COR-L47 (cell line): ENCODE measurements at places on chromosomes 3 and 15.
A peak's percentile ranks its signal among the peaks of the same experiment; 100 is the strongest.

GRCh38 chr3:169529013-169529412 is 134.5 kb downstream of the MECOM start:
- DNase-seq, result no peak

DNA sequence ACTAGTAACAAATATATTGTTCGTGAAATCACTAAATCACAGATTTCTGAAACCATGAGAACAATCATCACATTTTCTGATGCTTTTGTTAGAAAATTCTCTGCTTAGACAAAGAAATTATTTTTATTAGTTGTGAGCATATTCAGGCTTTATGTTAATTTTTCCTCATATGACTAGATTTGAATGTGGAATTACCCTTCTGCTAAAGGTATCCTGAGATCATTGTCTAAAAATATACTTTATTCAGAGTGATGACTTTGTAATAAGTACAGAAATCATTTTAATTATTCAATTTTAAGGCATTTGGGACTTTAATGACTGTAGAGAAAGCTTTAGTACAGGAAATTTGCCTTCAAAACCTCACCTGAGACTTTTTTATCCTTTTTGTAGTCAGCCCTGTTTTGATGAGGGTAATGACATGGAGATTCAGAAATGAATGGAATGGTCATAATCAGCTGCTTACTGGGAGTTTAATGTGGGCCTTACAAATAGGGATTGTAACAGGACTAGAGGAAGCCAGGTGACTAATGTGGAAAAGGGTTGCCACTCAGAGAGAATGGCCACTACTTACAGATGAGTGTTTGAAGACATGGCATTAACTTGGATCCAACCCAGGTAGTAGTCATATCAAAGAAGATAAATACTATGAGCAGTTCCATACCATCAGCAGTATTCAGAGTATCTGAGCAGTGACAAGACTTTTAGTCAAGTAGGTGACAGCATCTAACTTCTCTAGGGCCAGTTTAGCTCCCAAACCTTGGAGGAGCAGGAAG is 148.3 kb downstream of the MBNL1 start:
- no peak for DNase-seq

- DNase-seq, result peak; percentile 25
Observed at GRCh38 chr15:70605606-70606410, 157.6 kb downstream of the UACA start.

GRCh38 chr3:58657571-58658141 is 8.9 kb downstream of the FAM3D start:
- no peak for DNase-seq

DNA sequence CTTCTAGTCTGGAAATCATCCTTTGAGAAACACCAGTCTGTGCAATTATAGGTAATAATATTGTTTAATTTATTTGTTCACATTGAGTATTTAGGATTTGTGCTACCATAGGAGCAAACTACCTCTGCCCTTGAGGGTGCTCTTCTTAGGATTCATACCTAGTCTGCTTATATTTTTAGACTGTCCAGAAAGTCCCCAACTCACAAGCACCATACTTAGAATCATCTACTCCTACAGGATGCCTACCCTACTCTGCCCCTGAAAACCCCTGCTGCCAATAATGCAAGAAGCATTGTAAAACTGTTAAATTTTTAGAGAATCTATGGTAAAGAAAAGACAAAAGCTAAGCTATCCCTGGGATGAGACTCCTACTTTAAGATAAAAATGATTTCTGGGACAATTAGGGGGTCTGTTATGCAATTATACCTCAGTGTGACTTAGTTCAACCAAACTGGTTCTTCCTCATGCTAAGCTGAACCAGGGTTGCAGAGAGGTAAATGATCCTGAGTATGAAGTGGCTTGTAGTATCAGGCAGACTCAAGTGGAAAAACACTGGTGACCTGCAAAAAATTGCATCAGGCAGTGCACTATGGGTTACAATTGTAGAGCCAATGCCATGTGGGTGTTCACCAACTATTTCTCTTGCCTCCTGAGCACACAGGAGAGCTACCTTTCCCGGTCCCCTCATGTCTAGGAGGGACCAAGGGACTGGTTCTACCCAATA is 133.3 kb downstream of the TNIK start:
- no peak for DNase-seq

DNA sequence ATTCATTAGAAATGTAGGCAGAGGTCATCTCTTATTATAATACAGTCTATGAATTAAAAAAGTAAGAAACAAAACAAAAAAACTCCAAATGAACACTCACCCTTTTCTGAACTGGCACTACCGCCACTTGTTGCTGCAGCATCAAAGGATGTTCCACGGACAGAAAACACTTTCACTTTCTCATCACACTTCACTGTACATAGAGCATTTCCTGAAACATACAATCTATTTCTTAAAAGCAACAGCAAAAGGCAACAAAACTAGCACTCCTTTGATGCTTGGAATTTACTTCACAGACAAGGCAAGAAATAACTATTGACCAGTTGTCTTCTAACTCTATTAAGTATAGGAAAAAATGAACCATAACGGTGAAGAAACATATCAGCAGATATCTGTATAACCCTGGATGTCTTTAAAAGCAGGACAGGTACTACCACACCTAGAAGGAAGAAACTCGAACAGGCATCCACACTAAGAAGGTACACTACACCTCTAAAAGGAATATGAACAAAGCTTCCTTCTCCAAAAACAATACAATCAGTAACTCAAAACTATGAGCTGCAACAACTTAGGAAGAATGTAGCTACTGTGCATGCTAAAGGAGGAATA is 24.9 kb downstream of the ETFA start:
- DNase-seq, result no peak

- no peak for DNase-seq
Observed at GRCh38 chr3:15645740-15646501, 44.4 kb downstream of the BTD start.

- DNase-seq, result no peak
Observed at GRCh38 chr15:29859973-29860715, 37.9 kb upstream of the TJP1 start.

DNA sequence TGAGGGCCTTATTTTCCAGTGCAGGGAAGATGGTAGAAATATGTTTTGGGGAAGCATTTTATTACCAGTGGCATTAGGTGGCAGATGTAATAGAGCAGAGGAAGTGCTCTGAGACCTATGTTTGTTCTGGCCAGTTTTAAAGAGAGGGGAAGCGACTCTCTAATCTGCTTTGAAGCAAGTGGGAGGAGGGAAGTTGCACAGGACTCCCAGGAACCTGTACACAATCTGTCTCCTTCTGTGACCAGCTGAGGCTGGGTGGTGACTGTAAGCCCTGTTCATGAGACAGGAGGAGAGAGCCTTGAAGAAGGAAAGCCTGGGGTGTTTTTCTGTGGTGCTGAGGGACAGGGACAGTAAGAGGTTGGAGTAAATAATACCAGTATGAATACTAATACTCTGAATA is 60.5 kb downstream of the LPP start:
- no peak for DNase-seq

DNA sequence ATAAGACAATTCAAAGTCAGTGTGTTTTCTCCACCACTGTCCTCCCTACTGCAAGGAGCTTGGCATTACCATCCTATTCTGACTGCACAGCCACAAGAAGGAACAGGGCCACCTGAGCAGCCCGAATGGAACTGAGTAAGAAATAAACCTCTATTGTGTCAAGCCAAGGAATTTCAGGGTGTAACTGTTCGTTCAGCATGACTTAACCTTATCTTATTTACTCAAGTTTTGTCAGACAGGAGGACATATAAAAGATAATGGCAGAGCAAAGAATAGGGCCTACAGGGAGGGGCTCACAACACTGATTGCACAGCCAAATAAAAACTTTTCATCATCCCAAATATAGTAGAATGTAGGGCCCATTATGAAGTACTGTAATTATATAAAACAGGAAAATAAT is 236.1 kb downstream of the NEK10 start:
- DNase-seq, result no peak

- no peak for DNase-seq
Observed at GRCh38 chr15:63997715-63998442, 48.4 kb downstream of the DAPK2 start.

DNA sequence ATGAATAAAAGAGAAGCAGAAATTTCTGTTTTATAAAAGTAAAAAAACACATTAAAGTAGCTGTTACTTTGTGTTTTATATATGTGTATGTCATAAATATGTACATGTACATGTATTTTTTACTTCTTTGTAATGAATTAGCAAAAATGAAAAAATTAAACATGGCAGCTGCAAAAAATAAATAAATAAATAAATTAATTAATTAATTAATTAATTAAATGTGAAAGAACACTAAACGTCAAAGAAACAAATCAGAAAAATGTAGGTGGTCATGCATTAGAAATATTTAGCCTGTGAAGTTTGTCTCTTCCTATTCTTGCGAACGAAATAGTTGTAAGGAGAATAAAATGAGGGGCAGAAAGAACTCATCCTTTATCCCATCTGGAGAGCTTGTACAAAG is 357.0 kb downstream of the ZIC4 start:
- DNase-seq, result no peak

DNA sequence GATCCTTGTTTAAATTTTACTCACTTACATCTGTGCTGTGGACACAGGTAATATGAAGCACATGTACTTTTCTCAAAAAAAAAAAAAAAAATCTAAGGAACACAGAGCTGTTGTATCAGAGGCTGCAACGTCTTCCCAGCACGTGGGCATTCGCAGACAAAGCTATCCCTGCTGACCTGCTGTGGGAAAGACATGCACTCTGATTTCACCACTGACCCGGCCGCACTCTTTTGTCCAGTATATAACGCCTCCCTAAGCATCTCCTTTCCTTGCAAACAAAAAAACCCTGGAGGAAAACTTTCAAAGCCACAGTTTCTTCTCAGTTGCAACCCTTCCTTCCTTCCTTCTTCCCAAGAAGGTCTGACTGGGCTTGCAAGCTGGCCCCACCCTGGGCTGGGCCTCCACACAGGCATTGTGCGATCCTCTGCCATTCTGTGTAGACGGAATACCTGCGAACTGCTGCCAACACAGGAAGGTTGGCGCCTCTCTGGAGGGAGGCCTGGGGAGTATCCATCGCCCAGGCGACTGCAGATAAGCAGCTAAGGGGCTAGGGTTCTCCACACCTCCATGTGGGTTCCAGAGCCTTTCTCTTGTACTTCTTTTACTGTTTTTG is 50.8 kb downstream of the SLC12A8 start:
- DNase-seq, result no peak

- no peak for DNase-seq
Observed at GRCh38 chr3:107662124-107662507, 139.4 kb downstream of the BBX start.

GRCh38 chr3:188154809-188155574 is 1.0 kb downstream of the LPP start:
- no peak for DNase-seq

GRCh38 chr3:27533718-27534573 is 49.8 kb upstream of the SLC4A7 start:
- DNase-seq, result no peak

DNA sequence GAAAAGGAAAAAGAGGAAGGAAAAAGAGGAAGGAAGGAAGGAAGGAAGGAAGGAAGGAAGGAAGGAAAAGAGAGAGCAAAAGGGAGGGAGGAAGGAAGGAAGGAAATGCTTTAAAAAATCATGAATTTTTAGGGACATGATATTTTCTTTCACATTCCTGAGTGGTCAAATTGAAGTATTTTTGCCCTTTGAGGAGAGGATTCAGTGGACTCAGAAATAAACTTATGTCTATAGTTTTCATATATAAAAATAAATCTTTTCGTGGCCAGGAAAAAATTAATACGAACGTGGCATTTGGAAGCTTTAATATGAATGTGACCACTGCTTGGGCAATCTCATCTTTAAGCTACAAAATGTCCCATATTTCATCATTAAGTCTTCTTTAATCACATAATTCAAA is 183.0 kb upstream of the TMCO5A start:
- DNase-seq, result no peak

DNA sequence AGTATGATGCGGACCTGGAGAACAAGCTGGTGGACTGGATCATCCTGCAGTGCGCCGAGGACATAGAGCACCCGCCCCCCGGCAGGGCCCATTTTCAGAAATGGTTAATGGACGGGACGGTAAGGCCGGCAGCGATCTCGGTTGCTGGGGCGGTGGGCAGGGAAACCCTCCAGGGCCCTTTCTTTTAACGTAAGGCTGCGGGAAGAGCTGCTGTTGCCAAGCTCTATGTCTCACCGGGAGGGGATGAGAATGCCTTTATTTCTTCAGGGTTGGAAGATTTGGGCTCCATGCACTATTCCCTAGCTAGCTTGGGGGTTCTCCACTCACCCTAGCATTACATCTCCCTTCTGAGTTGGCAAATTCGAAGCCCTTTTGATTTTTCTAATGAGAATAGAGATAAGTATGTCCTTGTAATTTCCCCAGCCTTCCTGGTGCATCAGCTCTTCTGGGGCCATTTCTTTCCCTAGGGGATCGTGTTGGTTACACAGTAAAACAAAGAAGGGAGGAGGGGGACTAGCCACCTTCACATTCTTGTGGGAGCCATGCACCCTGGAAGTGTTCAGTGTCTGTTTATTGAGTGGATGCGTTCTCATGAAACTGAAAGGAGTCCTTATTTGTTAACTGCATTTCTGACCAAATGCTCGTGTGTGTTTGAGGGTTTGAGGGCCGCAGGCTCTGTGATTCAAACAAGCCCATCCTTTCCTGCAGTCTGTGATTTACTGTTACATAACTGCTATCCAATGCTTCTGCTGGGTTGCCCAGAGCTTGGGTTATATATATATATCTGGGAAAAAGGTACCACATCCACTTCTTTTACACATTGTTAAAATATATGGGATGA is 982 bp downstream of the TAGLN3 start:
- DNase-seq, result no peak

GRCh38 chr15:92277776-92278175 is 115.9 kb upstream of the ST8SIA2 start:
- peak; percentile 46 for DNase-seq

- no peak for DNase-seq
Observed at GRCh38 chr3:191141728-191142127, 57.3 kb upstream of the OSTN start.

DNA sequence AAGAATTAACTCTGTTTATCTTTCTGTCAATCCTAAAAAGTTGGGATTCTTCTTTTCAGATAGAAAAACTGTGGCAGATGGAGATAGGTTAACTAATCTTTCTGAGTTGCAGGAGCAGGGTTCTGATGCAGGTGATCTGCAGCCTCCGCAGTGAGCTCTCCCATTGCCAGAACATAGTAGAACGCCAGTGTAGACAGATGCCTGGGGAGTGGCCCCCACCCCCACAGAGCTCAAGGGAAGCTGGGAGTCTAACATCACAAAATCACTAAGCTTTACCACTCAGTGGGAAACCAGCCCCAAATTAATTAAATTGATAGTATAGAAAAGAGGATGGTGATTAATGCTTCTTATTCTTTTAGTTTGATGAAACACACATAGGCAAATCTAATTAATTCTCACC is 295.0 kb upstream of the ATP10A start:
- no peak for DNase-seq

- no peak for DNase-seq
Observed at GRCh38 chr15:70154718-70155347, 57.1 kb upstream of the TLE3 start.
